Suppressor macrophage treated with lipopolysaccharide for 1 hour (primary cell): ENCODE measurements at places on chromosomes 7 and 10.
A peak's percentile ranks its signal among the peaks of the same experiment; 100 is the strongest.

GRCh38 chr10:122740640-122741039 is 41.0 kb upstream of the C10orf120 start:
- no peak for DNase-seq

DNA sequence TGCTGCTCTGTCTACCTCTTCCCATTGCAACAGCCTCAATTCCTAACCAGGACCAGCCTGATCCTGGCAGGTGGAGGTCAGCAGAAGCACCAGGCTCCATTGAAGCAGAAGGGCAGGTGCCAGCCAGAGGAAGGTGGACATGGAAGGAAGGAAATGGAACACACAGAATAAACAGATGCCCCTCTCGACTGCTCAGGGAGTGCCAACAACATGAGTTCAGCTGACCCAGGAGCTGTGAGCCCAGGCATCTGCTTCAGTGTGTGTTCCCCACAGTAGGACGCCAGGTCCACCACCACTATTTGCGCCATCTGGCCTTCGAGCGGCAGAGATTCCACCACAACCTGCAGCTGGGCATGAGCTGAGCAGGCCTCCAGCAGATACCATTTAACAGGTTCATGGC is 56.7 kb downstream of the GPAM start:
- no peak for DNase-seq

- DNase-seq, result peak; percentile 71
Observed at GRCh38 chr7:101315336-101315735, 6.3 kb downstream of the IFT22 start.

DNA sequence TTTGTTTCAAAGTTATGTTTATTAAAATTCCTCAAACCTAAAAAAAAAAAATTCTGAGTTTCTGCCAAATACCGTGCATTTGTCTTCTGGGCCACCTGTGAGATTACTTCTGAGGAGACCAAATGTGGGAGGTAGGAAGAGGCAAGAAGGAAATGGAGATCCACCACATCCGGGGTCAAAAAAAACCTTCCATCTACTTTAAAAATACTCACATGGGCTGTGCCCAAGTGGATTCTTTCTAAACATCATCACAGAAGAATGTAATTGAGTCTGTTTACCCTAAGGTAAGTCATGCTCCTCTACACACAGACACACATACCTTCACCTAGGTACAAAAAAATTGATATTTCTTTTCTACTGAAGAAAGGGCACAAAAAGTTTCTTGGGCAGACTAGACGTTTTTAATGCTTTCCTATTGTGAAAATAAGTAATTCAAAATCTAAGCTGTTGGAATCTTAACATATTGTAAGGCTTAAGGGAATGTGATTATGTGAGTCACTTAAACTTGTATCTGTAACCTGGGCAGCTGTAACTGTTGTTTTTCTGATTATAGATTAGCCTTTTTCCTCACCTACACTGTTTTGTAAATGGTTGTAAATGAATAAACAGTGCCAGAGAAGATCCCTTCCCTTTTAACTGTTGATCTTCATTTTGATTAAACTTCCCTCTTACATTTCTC is 19.1 kb upstream of the SPOCK2 start:
- no peak for DNase-seq

DNA sequence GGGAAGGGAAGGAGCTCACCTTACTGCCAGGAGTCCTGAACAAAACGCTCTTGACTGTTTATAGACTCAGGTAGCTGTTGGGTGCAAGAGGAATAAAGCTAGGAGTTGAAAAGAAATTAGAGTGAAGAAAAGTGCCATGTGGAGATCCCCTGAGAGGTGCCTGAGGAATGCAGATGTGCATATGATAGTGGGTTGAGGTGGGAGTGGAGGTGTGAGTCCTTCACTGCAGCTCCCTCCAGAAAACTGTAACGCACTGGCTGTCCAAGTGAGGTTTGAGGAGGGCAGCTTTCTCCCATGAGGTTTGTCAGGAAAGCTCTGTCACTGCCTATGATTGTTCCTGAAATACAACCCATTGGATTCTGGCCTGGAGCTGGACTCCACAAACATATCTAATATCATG is 904.8 kb upstream of the POT1 start:
- DNase-seq, result no peak

GRCh38 chr10:97584060-97584797 is at the start of gene HOGA1:
Gene HOGA1 (plus strand): TSS chr10:97584389. CDS start chr10:97584704, 315 bp downstream.
- no peak for DNase-seq

DNA sequence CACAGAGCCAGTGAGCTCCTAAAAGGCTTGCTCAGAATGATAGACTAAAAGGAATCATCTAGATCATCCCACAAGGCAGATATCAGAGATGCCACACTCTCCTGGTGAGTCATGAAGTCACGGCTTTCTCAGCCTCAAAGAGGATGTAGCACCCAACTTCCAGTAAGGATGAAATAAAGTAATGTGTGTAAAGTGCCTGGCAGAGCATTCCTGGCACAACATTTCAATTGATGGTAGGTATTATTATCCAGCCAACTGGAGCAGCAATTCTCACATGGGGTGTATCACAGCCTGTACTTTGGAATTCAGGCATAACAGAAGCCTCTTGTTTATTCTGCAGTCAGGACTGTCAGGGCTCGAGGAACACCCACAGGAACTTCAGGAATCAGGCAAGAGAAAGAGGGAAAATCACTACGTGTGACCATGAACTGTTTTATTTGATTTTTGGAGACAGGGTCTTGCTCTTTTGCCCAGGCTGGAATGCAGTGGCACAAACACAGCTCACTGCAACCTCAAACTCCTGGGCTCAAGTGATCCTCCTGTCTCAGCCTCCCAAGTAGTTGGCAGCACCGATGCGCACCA is 5.3 kb upstream of the NAT16 start:
- peak; percentile 61 for DNase-seq

DNA sequence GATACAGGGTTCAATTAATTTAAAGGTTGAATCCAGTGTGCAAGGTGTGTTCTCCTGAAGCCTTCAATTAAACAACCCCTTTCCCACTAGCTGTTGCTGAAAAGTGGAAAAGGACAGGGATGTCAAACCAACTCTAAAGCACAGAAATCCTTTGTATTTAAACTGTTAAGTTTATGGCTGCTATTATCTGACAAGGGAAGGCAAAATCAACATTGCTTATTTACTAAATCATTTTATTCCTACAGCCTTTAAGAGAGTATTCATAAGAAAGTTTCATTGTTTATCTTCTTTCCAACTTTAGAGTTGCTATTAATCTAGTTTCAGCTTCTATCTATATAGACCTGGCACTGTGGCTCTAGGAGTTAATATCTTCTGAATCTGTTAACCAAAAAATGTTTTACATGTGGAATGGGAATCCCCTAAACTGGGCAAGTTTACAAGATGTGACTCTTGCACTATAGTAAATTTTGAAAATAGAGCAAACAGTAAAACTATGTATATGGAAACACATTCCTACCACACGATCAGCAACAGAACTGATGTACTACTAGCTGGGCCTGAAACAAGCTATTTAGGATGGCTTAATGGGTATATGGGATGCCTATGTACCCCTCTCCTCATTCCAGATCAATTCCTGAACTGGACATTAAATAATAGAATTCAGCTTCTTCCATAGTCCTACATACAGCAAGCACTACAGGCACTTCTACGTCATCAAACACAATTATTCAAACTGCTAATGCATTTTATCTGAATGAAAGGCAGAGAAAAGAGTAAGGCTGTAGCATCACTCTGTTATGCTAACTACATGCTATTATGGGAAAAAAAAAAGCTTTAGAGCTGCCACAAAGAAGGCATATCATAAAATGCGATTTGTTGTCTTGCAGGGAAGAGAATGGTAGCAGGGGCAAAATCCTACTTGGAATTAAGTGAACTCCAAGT is 52.8 kb downstream of the CDK6 start:
- DNase-seq, result no peak

- DNase-seq, result no peak
Observed at GRCh38 chr10:121194696-121195523, 343.7 kb downstream of the WDR11 start.

- no peak for DNase-seq
Observed at GRCh38 chr10:51311228-51311627, 236.9 kb downstream of the PRKG1 start.

- DNase-seq, result no peak
Observed at GRCh38 chr10:43046288-43046991, 30.4 kb upstream of the RET start.

GRCh38 chr7:16918288-16918895 is 36.6 kb upstream of the AGR3 start:
- peak; percentile 70 for DNase-seq

DNA sequence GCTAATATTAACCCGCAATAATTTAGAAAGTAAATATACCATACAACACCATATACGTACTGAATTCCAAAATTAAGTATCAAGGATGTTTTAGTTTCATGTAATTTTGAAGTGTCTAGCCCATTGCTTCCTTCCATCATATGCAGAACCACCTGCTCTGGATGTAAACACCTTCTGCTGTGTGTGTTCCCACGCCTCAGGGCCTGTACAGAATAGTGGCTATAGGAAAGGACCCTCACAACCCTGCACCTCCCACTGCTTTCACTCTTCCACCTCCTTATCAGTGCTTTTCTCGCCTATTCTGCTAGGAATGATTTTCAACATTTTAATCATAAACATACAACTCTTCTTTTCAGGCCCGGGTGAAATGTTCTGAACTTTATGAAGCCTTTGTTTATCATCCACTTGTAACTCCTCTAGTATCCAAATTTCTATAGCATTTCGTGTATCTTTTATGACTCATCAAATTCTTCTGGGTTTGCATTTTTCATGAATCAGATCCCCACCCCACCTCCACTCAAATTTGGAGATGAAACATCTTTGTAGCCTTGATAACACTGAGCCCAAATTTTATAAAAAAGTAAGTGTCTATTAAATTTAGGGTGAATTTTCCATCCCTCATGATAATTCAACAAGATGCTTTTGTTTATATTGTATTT is 1106.8 kb upstream of the C7orf33 start:
- no peak for DNase-seq

- no peak for DNase-seq
Observed at GRCh38 chr7:94562525-94562924, 52.9 kb downstream of the CASD1 start.

DNA sequence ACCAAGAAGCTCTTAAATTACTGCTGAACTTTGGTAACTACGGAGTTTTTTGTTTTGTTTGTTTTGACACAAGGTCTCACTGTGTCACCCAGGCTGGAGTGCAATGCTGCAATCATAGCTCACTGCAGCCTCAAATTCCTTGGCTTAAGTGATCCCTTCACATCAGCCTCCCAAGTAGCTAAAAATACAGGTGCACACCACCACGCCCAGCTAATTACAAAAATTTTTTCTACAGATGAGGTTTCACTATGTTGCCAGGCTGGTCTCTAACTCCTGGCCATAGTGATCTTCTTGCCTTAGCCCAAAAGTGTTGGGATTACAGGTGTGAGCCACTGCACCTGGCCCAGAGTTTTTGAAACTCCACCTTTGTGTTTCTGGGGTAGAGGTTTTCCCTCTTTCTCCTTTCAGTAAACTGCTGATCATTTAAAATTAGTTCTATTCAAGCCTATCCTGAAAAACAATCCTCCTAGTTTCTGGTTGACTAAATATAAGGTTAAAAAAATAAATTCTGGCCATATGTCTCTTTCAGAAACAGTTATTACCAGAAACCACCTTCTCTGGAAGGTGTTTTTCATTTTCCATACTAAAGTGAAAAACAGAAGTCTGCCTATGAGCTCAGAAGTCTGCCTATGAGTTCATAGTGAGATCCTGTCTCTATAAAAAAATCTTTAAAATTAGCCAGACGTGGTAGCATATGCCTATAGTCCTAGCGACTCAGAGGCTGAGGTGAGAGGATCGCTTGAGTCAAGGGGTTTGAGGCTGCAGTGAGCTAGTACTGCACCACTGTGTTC is 63.9 kb downstream of the VOPP1 start:
- DNase-seq, result peak; percentile 55

- no peak for DNase-seq
Observed at GRCh38 chr7:79452495-79453265, 787 bp downstream of the MAGI2 start.
